ENCODE measurements at places on chromosomes 7 and 10. TPM values are rescaled to one million over a fixed set of nuclear protein-coding genes. Genes with fewer than 3 reads are reported as not detected.

The CALHM3 gene
- total RNA-seq: not detected

DNA sequence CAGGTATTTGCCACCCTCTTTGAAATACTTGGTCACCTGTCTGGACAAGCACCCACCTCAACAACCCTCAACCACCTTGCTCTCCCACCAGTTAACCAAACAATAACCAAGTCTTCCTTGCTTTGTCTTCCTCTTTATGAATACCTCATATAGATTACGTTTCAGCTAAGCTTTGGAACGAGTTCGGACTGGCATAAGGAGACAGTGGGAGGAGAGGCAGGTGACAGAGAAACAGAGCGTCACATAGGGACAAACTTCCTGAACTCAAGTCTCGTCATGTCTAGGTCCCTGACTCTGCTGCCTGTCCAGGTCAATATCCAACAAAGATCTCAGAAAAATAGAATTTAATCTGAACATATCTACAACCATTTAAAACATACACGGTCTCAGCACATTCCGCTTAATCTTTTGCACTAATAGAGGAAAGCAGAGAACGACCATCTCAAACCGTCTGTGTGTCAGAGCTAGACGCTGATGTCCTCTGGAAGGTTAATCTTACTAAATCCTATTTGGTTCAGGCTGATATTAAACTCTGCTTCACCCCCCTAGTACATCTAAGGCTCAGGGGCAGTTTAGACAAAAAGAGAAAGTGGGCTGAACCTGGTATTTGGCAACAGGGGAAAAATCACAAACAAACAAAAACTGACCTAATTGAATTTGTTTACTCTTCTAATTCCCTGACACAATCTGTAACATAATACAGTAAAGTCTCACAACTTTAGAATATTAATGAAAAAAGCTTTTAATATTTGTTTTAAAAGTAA is 26.4 kb upstream of the SVOPL start:
- H3K4me1 ChIP-seq: no peaks in the 10 kb centered on the region
- H3K36me3 ChIP-seq: no peaks in the 10 kb centered on the region
- H3K27ac ChIP-seq: no peak overlapping the region
- H3K4me3 ChIP-seq: no peak overlapping the region
- no peaks in the 10 kb centered on the region for H3K27me3 ChIP-seq

GRCh38 chr7:99766484-99767099 is 17.4 kb downstream of the CYP3A4 start:
- no peak overlapping the region for H3K4me3 ChIP-seq
- H3K27ac ChIP-seq: no peak overlapping the region
- DNase-seq: no peak
- H3K36me3 ChIP-seq: no peaks in the 10 kb centered on the region

The GBF1 gene
- 33.1 TPM for total RNA-seq

DNA sequence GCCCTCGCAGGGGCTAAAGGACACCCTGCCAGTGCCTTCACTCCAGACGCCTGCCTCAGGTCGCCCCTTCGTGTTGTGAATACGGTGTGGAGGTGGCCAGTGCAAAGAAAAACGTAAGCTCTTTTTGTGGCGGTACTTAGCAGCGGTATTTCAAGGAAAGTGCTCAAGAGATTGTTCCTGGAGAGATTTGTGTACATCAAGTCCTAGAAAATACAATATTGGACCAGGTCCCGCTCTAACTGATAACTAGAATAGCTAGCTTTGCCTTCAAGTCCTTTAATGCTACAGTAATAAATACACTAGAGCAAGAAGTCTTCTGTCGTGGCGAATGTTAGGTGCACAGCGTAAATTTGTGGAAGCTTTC is 689 bp downstream of the PLCE1 start:
- peak overlapping the region; percentile 66 for H3K27ac ChIP-seq
- no peaks in the 10 kb centered on the region for H3K27me3 ChIP-seq
- peak overlapping the region; percentile 75 for H3K4me3 ChIP-seq
- DNase-seq: no peak
- no peaks in the 10 kb centered on the region for H3K36me3 ChIP-seq

- DNase-seq: no peak
- H3K36me3 ChIP-seq: no peaks in the 10 kb centered on the region
- no peak overlapping the region for H3K4me3 ChIP-seq
- H3K27ac ChIP-seq: no peak overlapping the region
- no peaks in the 10 kb centered on the region for H3K27me3 ChIP-seq
These were observed 51.6 kb upstream of the MPP7 start for GRCh38 chr10:28354511-28354910.

DNA sequence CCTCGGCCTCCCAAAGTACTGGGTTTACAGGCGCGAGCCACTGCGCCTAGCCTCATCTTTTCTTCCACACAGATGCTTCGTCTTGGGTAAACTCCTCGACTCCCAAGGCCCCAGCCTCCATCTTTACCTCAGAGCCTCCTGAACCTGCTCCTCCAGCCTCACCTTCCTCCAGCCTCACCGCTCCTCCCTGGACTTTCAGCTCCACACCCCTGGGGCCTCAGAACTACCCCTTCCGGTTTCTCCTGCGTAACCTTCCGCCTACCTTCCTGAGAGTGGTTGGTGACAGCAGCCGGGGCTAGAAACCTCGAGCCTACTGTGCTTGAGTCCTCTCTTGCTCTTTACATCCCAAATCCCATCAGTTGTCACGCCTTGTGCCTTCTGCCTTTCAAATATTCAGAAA is 45.8 kb downstream of the FKBP6 start:
- no peak overlapping the region for H3K4me3 ChIP-seq
- H3K27me3 ChIP-seq: peaks cover 29% of the 10 kb centered on the region
- H3K4me1 ChIP-seq: peaks cover 12% of the 10 kb centered on the region
- no peak for DNase-seq
- H3K36me3 ChIP-seq: no peaks in the 10 kb centered on the region

DNA sequence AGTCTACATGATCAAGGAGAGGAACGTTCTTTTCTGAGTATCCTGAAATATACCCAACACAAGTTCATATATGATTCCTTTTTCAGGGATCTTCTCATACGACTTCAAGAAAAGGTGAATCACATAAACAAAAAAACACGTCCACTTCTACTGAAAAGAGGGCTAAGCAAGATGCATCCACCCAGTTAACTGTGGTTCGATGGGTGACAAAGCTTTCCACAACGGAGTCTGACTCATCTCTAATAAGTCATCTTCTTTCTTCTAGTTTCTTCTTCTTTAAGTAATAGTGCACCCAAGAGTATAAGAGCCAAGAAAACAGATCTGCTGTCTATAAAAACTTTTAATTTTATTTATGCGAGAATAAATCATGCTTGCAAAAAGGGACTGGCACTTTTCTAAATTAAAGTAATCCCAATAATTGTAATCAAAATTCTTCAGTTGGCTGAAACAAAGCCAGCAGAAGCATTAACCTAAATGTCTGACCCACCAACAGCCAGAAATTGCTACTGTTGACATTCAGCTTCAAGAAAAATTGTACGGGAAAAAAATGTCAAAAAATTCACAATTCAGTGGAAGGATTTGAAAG is 146.9 kb upstream of the ANK3 start:
- H3K27me3 ChIP-seq: no peaks in the 10 kb centered on the region
- H3K27ac ChIP-seq: no peak overlapping the region
- DNase-seq: no peak
- H3K4me3 ChIP-seq: no peak overlapping the region
- no peaks in the 10 kb centered on the region for H3K36me3 ChIP-seq

- DNase-seq: no peak
- no peak overlapping the region for H3K4me3 ChIP-seq
- peaks cover 20% of the 10 kb centered on the region for H3K27me3 ChIP-seq
These were observed 37.2 kb downstream of the CLEC2L start for GRCh38 chr7:139560678-139561077.

DNA sequence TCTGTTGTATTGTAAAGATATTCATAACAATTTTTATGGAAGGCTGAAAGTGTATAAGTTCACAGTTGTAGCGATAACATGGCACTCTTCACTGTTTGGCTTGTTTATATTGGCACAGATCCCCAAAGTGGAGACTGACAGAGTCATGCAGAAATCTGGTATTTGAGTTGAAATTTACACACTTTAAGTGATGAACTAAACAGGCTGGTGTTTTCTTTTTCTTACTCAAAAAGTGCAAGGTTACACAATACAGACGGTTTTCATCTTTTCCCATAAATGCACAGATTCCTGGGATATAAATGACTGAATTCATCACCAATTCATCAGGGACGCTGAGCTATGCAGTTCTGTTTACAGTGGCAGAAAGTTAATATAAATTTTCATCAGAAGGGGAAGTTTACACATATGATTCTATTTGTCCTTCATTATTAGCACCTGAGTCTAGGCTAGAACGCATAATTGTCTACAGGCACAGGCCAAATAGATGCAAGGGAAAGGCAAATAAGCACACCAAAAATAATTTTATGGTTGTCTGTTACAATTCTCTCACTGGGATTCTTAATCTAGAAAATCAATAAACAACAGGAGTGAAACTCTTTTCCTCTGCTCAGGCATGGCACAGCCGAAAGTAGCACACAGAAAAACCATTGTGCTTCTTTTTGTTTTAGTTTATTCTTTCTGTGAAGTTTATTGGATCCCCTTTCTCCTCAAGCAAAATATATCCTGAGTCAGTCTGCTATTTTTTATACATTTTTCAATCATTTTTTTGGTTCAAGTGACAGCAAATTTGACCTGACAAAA is 88.0 kb downstream of the FOXP2 start:
- DNase-seq: no peak
- H3K36me3 ChIP-seq: no peaks in the 10 kb centered on the region
- peaks cover 20% of the 10 kb centered on the region for H3K4me1 ChIP-seq
- H3K27me3 ChIP-seq: no peaks in the 10 kb centered on the region
- H3K27ac ChIP-seq: peak overlapping the region; percentile 8

The AP3M1 gene
- total RNA-seq: 26.5 TPM

DNA sequence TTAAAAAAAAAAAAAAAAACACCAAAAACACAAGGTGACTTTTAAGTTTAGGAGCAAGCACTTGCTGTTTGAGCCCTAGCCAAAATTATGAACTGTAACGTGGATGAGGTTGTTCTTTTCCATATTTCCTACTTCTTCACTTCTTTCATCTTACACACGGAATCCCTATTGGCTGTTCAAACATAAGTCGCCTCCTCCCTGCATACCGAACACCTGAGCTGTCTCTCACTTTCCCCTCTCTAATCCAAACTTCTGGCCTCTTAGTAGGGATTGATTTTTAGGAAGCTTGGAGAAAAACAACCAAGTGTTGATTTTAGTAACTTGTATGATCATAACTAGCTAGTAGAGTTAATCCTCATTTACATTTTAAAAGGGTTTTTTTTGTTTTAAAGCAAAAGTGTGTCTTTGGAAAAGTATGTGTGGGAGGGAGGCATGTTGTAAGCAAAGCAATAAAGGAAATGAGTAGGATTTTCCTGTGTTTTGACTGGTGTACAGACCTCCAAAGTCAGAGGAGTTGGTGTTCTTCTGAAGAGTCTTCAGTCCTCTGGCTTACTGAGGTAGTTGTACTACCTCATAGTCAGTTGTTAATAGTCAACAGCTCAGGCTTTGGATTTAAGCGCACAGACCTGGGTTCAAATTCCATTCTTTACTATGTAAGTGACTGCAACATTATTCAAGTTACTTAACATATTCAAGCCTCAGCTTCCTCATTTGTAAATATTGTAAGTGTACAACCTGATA is 39.3 kb downstream of the RABGEF1 start:
- H3K27ac ChIP-seq: no peak overlapping the region
- DNase-seq: no peak
- H3K4me1 ChIP-seq: no peaks in the 10 kb centered on the region
- peaks cover 34% of the 10 kb centered on the region for H3K36me3 ChIP-seq
- no peak overlapping the region for H3K4me3 ChIP-seq
- no peaks in the 10 kb centered on the region for H3K27me3 ChIP-seq

DNA sequence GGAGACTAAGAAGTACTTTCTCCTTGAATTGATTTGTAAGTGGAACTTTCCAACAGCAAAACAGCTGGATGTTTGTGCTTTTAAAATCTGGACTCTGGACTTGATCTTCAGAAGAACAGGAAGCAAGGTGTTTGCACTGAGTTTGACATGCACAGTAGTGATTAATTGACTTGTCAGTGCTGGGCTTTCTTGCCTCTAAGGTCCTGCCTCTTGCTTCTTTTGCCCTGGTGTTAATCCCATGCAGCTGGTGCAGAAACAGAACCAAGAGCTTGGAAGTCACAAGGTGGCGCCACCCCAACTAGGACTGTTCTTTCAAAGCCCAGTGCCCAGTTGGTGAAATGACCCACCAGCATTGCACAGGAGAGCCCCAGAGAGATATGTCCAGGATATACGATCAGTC is 66.8 kb upstream of the SEPHS1 start:
- no peaks in the 10 kb centered on the region for H3K36me3 ChIP-seq
- H3K4me3 ChIP-seq: no peak overlapping the region
- DNase-seq: no peak

- H3K4me1 ChIP-seq: peaks cover 55% of the 10 kb centered on the region
- no peaks in the 10 kb centered on the region for H3K27me3 ChIP-seq
- H3K36me3 ChIP-seq: no peaks in the 10 kb centered on the region
- DNase-seq: no peak
These were observed 44.4 kb downstream of the MCU start for GRCh38 chr10:72736176-72736827.

GRCh38 chr10:131570716-131571307 is 259.3 kb upstream of the TCERG1L start:
- H3K36me3 ChIP-seq: no peaks in the 10 kb centered on the region
- no peak for DNase-seq
- no peak overlapping the region for H3K27ac ChIP-seq
- no peaks in the 10 kb centered on the region for H3K27me3 ChIP-seq

- no peak overlapping the region for H3K27ac ChIP-seq
- no peaks in the 10 kb centered on the region for H3K36me3 ChIP-seq
- no peak overlapping the region for H3K4me3 ChIP-seq
- no peaks in the 10 kb centered on the region for H3K27me3 ChIP-seq
These were observed 17.6 kb upstream of the CRHR2 start for GRCh38 chr7:30699706-30700495.

DNA sequence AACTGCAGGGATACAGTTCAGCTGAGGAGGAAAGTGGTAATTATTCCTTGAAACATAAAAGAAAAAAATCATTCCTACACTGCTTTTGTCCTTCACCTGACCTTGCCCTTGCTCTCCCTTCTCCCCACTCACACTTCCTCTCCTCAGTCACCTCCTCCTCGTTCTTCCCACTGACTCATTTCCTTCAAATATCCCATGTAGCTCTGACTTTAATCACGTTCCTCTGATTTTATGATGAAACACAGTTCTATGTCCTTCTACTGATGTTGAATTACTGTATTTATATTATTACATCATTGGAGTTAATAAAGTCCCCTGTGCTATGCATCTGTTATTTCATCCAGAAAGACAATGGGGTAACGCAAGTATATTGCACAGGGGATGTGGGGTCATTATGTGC is 575.6 kb downstream of the POM121L12 start:
- H3K36me3 ChIP-seq: no peaks in the 10 kb centered on the region
- H3K27ac ChIP-seq: no peak overlapping the region
- H3K4me1 ChIP-seq: no peaks in the 10 kb centered on the region
- H3K27me3 ChIP-seq: no peaks in the 10 kb centered on the region

The MBL2 gene
- 0.06 TPM for total RNA-seq

DNA sequence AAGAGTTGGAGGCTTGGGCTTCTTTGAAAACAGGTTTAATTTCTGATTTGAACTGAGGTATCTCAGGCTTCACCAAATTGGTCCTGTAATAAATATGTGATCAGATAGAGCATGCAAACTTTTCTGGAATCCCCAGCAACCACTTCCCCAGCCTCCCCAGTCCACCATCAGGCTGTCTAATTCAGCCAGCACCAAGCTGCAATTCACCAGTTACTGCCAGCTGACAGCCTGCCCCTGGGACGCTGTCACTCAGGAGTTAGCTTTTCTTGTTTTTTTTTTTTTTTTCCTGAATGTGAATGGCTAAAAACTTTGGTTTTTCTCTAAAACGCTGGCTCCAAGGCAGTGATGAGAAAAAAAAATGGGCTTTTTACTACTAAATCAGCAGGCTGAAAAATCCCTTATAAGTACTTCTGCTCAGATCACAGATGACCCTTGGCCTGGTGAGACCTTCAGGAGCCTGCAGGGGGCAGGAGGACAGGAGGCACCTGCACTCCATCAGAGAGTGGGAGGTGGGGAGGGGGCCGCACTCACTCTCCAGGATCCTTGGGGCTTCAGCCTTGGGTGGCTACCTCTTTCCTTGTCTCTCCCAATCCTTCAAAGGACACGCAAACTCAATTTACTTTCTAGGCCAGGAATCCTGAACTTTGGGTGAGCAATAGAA is 349.4 kb downstream of the GATA3 start:
- H3K27me3 ChIP-seq: peaks cover 7% of the 10 kb centered on the region

Measured in esophagus muscularis mucosa (tissue), 4 donors.